Activated gamma-delta T cell treated with Interleukin-2 at 50 U/mL for 16 hours (primary cell): ENCODE measurements at places on chromosomes 7 and 10.

DNA sequence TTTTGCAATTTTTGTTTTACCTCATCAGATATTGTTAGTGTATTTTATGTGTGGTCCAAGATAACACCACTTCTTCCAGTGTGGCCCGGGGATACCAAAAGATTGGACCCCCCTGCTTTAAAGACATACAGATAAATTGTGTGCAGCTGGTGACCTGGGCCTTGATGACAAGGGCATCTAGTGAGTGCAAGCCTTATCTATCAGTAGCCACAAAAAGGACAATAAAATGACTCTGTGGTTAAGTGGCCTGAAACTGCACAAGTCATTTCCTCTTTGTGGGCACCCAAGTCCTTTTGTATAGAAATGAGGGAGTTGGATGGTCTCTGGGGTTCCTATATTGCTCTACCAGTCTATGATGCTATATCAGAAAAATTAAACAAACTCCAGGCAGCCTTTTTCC is 98.1 kb downstream of the PARD3 start:
- DNase-seq = no peak

- DNase-seq = no peak
These were observed 317.5 kb downstream of the WDR11 start for GRCh38 chr10:121168545-121169216.

- no peak for DNase-seq
These were observed 8.8 kb downstream of the MAFK start for GRCh38 chr7:1539181-1539881.

- DNase-seq = no peak
These were observed 11.0 kb upstream of the ZNF438 start for GRCh38 chr10:31042670-31043069.

DNA sequence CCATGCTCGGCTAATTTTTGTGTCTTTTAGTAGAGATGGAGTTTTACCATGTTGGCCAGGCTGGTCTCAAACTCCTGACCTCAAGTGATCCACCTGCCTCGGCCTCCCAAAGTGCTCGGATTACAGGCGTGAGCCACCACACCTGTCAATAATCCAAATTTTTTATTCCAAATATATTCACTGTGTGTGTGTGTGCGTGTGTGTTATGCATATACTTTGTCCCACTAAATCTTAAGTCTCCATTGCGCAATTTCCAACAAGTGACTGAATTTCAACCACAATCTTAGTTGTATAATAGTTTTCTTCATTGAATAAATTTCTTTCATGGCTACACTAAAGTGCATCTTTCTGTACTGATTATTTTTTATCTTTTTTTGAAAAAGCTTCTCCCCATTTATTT is 2.7 kb downstream of the KRIT1 start:
- DNase-seq = no peak

DNA sequence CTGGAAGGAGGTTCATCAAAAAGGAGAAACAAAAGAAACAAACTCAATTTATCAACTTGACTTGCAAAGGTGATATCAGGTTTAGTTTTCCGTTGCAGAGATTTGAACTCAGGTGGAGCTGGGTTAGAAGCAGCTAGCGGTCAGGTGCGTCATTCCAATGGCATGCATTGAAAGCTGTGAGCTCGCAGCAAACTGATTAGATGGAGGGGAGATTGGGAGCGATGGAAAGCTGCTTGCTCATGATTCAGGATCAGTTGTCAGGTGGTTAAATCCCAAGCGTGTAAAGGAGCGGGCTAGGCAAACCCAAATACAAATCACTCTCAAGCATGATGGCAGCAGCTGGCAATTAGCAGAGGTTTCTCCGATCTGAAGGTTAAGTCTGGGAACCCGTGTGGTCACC is 49.3 kb upstream of the AFAP1L2 start:
- no peak for DNase-seq

- DNase-seq = peak; percentile 11
These were observed 58.9 kb downstream of the SH2D4B start for GRCh38 chr10:80596391-80597257.

GRCh38 chr10:90905925-90906324 is 15.0 kb downstream of the ANKRD1 start:
- no peak for DNase-seq

DNA sequence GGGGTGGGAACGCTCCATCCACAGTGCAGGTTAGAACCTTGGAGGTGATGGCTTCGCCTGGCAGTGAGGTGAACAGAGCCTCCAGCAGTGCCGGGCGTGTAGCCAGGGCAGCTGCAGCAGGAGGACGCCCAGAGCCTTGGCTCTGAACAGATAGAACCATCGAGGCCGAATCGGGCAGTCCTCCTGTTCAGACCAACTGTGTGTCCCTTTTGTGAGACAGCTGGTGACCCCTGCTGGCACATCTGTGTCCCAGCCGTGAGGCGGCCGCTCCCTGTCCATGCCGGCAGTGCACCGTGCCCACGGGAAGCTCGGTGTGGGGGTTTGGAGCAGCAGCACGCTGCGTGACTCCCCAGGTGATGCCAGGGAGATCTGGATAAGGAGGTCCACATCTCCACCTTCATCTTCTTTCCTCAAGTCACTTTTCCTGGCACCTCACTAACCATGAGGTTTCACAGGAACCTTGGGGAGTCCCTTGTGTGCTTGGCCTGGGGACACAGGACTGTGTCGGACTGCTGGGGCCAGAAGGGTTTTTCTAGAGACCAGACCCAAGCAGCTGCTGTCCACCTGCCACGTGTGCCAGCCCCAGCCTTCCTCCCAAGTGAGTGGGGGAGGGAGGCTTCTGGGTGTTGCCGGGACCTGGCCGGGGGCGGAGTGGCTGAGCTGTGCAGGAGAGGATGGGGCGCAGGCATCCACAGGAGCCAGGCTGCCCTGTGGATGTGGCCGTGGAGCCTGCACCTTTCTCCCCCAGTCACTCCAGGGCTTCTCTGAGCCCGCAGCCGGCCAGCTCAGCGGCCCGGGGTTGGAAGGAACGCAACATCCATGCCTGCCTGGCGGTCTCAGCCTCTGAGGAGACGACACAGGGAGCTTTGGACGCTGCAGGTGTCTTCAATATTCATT is 69.4 kb downstream of the DNAJB6 start:
- no peak for DNase-seq

DNA sequence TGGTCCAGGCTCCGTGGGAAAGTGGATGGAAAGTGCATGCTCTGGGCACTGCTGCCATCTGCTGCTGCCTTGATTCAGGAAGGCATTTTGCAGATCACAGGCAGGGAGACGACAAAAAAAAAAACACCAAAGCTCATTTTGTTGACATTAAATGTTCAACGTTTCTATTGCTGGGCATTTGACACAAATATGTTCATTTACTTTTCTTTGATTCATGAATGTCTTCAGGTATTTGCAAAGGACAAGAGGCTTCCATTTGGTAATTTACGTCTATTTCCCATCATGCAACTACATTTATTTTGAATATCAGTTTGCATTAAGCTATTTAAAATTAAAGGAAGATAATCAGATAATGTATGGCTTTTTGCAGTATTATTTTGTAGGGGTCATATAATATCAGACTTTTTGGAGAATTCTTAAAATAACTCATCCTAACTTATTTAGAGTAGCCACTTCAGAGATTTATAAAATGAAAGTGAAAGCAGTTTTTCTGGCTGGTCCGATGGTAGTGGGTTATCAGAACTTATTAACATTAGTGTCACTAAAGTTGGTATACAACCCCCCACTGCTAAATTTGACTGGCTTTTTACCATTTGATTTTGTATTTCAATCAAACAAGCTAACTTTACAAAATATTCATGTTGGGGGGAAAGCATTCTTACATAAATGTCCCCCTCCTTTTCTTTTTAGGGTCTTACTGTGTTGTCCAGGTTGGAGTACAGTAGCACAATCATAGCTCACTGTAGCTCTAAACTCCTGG is 65.3 kb downstream of the PDIA4 start:
- DNase-seq = peak; percentile 54

DNA sequence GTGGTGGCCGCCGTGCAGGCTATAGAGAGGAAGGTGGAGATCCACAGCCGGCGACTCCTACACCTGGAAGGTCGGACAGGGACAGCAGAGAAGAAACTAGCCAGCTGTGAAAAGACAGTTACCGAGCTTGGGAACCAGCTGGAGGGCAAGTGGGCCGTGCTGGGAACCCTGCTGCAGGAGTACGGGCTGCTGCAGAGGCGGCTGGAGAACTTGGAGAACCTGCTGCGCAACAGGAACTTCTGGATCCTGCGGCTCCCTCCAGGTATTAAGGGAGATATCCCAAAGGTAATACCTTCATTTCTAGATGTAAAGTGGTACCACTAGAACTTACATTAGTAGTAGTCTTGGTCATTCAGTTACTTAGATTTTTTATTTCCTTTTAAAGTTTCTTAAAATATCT is 6.8 kb downstream of the ZNF398 start:
- no peak for DNase-seq

- DNase-seq = no peak
These were observed 47.9 kb downstream of the MTPN start for GRCh38 chr7:135929249-135929648.

GRCh38 chr10:62043421-62044021 is 142.0 kb downstream of the ARID5B start:
- DNase-seq = no peak

DNA sequence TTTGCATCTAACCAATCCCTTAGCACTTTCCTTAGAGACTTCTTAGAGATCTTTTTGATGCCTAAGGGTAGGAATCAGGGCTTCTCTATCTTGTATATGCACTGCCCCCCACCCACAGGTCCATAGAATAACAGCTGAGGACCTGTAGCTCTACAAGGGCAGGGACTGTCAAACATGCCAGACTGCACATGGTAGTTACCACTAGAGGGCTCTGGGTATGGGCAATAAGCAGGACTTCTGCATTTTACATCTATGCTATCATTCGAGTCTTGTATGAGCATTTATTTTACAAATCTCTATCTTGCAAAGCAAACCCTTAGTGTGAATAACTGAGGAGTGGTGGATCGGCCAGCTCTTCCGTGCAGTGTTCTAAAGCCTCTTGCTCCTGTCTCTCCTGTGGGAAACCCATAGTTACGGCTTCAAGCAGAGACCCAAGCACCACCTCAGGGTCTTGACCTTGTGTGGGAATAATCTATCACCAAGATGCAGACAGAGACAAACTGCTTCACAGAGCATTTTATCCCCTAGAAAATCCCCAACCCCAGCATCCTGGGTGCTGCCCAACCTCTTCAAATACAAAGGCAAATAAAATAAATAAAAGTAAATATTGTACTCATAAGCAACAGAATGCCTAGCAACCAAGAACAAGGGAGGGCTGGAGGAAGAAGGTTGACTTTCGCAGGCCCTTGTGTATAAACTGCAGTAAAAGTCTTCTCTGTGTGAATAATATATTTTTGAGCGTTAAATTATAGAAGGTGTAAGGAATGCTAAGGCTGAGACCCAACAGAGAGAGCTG is 219.3 kb downstream of the WDR11 start:
- no peak for DNase-seq

- no peak for DNase-seq
These were observed 180.0 kb downstream of the FGFR2 start for GRCh38 chr10:121418126-121418777.

DNA sequence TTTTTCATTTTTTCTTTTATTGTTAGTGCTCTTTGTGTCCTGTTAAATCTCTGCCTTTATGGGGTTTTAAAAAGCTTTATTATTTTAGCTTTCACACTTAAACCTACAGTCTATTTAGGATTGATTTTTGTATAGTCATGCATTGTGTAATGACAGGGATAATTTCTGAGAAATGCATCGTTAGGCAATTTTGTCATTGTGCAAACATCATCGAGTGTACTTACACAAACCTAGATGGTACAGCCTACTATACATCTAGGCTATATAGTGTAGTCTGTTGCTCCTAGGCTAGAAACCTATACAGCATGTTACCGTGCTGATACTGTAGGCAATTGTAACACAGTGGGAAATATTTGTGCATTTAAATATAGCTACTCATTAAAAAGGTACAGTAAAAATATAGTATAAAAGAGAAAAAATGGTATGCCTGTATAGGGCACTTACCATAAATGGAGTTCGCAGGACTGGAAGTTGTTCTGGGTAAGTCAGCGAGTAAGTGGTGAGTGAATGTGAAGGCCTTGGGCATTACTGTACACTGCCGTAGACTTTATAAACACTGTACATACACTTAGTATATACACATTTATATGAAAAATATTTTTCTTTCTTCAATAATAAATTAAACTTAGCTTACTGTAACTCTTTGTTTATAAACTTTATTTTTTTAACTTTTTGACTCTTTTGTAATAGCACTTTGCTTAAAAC is 16.0 kb downstream of the UBE2D1 start:
- DNase-seq = no peak

DNA sequence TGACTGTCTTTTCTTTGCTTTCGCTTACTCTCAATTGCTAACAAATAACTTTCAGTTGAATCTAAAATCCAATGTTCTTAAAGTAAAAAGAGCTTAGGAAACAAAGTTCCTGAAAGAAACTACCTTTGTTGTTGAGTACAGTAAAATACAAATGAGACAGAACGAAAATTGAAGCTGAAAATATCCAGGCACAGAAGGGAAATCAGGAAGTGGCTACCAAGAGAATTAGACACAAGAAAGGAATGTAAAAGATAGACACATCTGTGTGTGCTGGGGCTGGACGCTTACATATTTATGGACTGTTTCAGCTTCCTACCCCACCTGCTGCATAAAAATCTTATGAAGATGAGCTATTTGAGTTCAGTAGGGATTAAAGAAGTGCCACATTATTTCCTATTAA is 161.7 kb upstream of the PLXDC2 start:
- DNase-seq = no peak

DNA sequence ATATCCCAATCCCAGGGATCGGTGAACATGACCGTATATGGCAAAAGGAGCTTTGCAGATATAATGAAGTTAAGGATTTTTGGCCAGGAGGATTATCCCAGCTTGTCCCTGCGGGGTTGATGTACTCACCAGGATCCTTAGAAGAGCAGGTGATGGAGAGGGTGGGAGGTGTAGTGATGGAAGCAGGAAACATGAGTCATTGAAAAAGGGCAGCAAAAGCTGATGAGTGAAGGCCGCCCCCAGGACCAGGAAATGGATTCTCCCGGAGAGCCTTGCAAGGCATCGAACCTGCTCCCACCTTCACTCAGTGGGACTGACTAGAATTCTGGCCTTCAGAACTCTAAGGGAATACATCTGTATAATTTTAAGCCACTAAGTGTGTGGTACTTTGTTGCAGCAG is 5.2 kb upstream of the NUPR2 start:
- DNase-seq = no peak

- DNase-seq = no peak
These were observed 342.0 kb upstream of the PODXL start for GRCh38 chr7:131898418-131898817.

- no peak for DNase-seq
These were observed 127.7 kb downstream of the DNAH11 start for GRCh38 chr7:21670496-21670895.

DNA sequence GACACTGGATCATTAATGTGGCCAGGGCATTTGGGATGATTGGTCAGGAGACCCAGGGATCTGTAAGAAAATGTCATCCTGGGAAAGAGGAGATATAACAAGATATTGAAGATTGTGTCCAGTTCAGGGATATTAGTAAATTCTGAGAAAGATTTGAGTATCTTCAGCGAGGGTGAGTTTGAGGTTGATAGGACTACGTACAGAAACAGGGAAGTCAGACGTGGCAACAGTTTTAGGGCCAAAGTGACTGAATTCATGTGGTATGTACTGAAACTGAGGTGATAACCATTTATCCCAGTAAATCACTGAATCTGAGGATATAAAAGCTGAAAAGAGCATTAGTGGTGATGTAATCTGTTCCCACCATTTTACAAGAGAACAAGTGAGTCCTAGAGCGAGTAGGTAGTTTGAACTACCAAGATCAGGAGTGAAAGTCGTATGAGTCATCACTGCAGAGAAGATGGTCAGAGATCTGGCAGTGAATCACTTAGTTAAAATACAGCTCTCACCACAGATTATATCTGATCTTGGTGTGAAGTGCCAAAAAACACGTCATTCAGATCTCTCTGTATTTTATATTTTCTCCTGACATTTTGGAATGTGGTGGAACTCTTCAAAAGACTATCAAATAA is 220.5 kb downstream of the CDK14 start:
- DNase-seq = no peak
